Urothelium cell line (cell line): ENCODE measurements at places on chromosomes 3 and 15.

DNA sequence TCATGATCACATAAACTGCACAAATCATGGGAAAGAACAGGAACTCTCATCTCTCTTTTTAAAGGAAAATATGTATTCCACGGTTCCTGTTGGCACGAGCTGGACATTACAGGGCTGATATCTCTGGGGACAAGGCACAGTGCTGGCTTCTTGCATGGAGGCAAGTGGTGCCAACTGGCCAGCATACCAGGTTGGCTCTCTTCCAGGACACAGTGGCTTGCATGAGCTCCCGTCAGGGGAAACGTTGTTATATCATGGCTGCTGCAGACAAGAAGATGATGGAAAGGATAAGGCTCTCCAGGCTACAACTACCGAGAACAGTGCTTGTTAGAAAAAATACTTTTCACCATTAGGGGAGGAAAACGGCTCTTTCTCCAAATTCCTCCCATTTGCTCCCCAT, 283.9 kb downstream of the RORA start:
- DNase-seq: no peak

DNA sequence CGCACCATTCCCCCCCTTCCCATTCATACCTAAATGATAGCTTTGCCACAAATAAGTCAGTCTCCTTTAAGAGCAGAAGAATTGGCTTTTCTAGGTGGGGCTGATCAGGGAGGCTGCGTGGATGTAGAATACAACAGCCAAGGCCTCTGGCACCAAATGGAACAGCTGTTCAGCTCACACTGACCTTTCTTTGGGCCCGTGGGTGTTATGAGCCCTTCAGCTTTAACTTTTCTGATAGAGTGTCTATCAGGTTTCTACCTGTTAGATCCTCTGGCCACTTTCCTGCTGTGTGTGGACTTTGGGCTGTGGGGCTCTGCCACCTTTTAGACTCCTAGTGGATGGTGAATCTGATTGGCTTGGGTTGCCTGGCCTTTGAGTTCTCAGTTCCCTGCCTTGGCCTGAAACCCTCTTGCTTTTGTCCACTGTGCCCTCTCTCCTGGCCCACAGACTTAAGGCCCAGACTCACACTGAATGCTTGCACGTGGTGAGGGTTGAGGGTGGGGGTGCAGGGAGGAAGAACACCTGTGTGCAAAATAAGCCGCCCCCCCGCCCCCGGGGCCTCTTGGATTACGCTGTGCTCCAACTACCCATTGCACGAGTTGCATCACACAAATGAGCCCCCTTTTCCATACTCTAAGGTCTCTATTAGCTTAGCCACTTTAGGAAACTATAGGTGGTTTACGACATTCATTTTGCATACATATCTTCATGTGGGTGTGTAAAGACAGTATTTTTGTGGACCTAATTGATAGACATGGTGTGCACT, 1.3 kb upstream of the RFX7 start:
- peak; percentile 36 for DNase-seq

GRCh38 chr15:29024662-29025061, 138.9 kb downstream of the APBA2 start:
- DNase-seq: no peak

- DNase-seq: no peak
Observed at GRCh38 chr3:133460809-133461208, 61.0 kb downstream of the BFSP2 start.

GRCh38 chr15:73628102-73628501, 5.1 kb downstream of the NPTN start:
- no peak for DNase-seq

DNA sequence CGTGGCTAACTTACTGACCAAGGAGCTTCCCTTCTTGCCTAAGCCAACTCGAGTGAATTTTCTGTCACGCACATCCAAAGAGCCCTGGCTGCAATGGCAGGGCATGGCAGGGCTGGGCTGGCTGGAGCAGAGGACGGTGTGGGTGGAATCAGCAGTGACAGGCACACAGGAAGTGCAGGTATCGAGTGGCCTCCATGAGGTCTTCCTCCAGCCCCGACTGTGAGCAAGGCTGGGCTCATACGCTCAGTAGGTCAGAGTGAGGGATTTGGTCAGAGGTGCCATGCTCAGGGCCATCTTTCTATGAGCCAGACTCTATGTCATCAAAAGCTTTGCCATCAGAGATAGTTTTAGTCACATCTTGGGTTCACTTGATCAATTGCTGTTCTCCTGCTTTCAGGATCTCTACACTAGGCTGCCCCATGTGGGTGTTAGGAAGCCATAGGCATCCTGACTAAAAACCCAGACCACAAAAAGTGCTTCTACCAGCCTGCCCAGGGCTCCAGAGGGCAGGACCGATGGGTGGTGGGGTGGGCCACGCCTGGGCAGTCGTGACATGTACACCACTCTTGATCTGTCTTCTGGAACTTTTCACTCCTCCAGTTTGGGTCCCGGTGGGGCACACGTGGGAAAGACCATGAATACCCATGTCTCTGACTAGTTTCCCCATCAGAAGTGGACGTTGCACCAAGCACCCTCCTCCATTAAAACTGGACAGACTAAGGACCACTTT, 22.6 kb upstream of the COMMD4 start:
- DNase-seq: no peak

- no peak for DNase-seq
Observed at GRCh38 chr3:177071496-177072156, 125.7 kb downstream of the TBL1XR1 start.

GRCh38 chr3:102353805-102354204, 81.0 kb upstream of the ZPLD1 start:
- no peak for DNase-seq

- no peak for DNase-seq
Observed at GRCh38 chr3:186255703-186256331, 106.2 kb downstream of the DGKG start.

- no peak for DNase-seq
Observed at GRCh38 chr15:70375586-70375985, 277.9 kb upstream of the TLE3 start.

- peak; percentile 81 for DNase-seq
Observed at GRCh38 chr15:70023064-70023768, 74.5 kb downstream of the TLE3 start.

DNA sequence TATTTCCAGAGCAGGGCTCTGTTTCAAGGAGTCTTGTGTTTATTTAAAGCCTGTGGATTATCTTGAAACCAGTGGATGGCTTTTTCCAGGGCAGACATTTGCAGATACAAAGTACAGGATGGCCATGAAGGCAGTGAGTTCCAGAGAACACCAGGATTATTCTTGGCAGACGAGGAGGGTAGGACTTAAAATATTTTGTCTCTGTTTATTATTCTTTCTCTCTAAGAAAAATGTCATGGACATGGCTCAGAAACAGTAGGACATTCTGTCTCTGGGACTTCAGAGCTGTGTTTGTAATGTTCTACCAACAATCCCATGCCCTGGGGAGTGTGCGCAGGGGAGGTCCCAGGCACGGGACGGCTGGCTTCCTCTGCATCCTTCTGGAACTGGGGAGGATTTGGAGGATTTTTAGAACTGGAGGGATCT, 125.9 kb downstream of the ATP10A start:
- no peak for DNase-seq

DNA sequence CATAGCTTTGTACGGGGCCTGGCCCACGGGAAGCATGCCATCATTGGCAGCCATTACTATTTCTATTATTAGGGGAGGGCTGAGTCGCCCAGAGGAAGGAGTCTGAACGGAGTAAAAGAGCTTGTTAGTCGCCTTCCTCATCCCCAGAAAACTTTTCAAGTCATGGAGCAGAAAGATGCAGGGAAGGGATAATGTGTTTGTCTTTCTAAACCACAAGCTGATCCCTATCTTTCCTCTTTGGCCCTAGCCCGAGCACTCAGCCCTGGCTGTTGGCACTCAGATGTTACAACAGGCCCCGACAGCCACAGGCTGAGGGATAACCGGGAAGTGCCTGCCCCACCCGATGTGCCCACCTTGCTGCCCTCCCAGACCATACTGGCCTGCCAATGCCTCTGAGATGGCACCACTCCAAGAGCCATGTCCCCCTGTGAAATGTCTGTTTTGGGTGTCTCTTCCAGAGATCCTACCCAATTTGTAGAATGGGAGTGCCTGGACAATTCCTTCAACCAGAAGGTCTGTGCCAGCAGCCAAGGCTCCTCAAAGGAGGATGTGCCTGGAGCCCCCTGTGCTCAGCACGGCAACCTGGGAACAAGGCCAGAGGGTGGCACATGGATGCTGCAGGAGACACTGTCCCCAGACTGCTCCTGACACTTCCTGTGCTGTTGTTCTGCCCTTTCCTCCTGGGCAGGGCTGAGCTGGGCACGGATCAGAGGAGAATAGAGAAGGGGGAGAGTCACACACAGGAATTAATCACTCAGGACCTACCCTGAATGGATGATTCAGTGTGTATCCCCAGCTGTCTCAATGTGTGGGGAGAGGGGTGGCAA, 10.8 kb downstream of the PAK6 start:
- DNase-seq: no peak

- no peak for DNase-seq
Observed at GRCh38 chr15:93060336-93061248, 28.4 kb downstream of the RGMA start.

GRCh38 chr3:178120367-178120766, 415.9 kb upstream of the KCNMB2 start:
- no peak for DNase-seq

GRCh38 chr3:106397006-106397405, 528.2 kb upstream of the CBLB start:
- DNase-seq: no peak

GRCh38 chr3:20125897-20126296, 60.1 kb downstream of the SGO1 start:
- DNase-seq: no peak

DNA sequence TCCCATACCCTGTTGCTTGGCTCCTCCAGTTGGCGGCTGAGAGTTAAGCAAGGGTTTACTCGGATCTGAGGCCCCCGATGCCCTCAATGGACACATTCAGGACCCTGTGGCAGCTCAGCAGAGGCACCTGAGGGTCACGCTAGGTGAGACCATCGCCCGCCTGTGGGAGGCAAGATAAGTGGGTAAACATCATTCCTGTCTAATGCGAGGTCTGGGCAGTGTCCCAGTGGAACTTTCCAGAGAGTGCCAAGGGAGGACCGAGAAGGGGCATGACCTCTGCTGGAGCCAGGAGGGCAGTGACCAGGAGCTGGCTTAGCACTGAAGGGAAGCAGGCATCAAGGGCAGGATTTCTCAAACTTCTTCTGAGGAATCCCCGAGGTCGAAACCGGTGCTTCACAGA, 65.4 kb upstream of the SEC61A1 start:
- no peak for DNase-seq

GRCh38 chr3:114904633-114905032, 242.5 kb downstream of the ZBTB20 start:
- DNase-seq: no peak

GRCh38 chr15:45200799-45201556, 13.2 kb upstream of the SHF start:
- peak; percentile 31 for DNase-seq

DNA sequence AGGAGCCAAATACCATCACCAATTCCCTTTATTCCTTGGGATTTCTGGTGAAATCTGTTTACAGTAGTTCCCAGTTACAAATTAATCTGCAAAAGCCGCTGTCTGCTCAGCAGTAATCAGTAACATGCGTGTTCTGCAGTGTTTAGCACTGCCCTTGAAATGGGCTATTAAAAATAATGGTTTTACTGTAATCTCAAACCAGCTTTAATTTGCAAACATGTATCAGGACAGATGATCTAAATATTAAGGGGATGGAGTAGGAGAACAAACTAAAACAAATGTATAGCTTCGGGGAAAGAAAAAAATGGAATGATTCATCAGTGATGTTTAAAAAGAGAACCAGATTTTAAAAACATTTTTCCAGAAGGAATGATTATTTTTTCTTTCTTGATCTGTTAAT, 513.2 kb downstream of the MECOM start:
- no peak for DNase-seq
